ENCODE measurements at places on chromosomes 13 and 19.

- peak; percentile 83 for DNase-seq
- H3K4me3 ChIP-seq: no peak overlapping the region
- peak overlapping the region; percentile 86 for H3K27ac ChIP-seq
- H3K27me3 ChIP-seq: no peaks in the 10 kb centered on the region
- no peaks in the 10 kb centered on the region for H3K36me3 ChIP-seq
- peaks cover 49% of the 10 kb centered on the region for H3K4me1 ChIP-seq
Measured at GRCh38 chr13:44930963-44931623, 58.2 kb downstream of the NUFIP1 start.

- no peaks in the 10 kb centered on the region for H3K4me1 ChIP-seq
- DNase-seq: no peak
- H3K27me3 ChIP-seq: peaks cover 2% of the 10 kb centered on the region
- no peak overlapping the region for H3K27ac ChIP-seq
- no peak overlapping the region for H3K4me3 ChIP-seq
- no peaks in the 10 kb centered on the region for H3K36me3 ChIP-seq
Measured at GRCh38 chr13:99469041-99469440, 32.2 kb upstream of the TM9SF2 start.

GRCh38 chr19:10552510-10553053 is 8.9 kb downstream of the ATG4D start:
- H3K4me3 ChIP-seq: no peak overlapping the region
- H3K27me3 ChIP-seq: no peaks in the 10 kb centered on the region
- H3K36me3 ChIP-seq: no peaks in the 10 kb centered on the region
- no peak overlapping the region for H3K27ac ChIP-seq
- no peaks in the 10 kb centered on the region for H3K4me1 ChIP-seq

DNA sequence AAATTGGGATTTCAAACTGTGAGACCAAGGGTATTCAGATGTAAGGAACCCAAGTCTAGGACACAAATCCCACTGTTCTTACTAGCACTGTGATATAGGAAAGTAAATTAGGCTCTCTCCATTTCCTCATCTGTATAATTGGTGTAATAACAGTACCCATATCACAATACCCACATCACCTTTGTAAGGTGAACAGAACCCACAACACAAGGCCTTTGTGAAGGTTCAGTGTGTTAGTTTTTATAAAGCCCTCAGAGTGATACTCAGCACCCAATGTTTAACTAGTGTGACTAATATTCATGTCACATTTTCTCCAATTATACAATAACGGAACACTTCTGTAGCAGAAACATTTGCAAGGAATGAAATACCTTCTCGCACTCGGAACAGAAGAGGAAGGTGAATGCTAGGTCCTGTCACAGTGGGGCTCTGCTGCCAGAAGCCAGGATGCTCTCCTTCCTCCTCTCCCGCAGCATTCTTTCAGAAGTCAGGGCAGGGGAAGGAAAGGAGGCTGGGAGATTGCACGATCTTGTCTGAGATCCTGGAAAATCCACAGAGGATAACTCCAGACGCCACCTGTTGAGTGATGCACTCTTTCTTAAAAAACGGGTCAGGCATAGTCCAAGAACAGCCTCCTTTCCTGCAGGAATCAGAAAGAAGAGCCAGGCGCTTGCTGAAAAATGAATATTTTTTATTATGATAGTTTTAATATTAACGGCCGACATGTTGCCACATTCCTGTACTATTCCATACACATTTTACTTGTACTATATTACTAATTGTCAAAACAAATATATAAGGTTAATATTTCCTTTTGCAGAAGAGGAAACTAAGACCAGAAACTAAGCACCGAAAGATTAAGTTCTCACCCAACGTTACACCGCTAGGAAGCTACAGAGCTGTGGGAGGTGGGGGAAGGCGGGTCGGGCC is 762 bp downstream of the ZNF45 start:
- DNase-seq: no peak
- peaks cover 42% of the 10 kb centered on the region for H3K36me3 ChIP-seq
- H3K27me3 ChIP-seq: no peaks in the 10 kb centered on the region
- peak overlapping the region; percentile 87 for H3K27ac ChIP-seq

Measured in gastrocnemius medialis (tissue), 4 donors.